ENCODE measurements at places on chromosomes 7 and 10.

- no peak for DNase-seq
These were observed 26.4 kb downstream of the RAB11FIP2 start for GRCh38 chr10:118020365-118020764.

- no peak for DNase-seq
These were observed 14.2 kb upstream of the LIPN start for GRCh38 chr10:88745633-88746032.

GRCh38 chr10:76882796-76883195 lies 754.8 kb downstream of the KCNMA1 start:
- DNase-seq: no peak

GRCh38 chr10:75825661-75826060 lies 394.2 kb downstream of the LRMDA start:
- no peak for DNase-seq

GRCh38 chr7:1054861-1055450 lies 10.6 kb downstream of the GPR146 start:
- no peak for DNase-seq

DNA sequence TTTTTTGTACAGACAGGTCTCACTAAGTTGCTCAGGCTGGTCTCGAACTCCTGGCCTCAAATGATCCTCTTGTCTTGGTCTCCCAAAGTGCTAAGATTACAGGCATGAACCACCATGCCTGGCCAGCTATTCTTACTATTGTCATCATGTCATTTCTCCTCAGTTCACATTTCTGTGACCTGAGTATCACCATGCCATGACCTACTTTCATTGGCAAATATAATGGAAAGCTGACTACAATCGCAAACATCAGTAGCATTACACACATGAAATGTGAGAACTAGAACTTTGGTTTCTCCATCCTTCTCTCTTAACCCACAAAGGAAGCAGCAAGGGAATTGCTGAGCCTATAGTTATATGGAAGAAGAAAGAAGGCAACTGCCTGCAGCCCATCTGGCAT lies 26.0 kb upstream of the WIPF3 start:
- no peak for DNase-seq

GRCh38 chr10:103463499-103463898 lies 4.8 kb upstream of the CALHM1 start:
- DNase-seq: no peak

- DNase-seq: no peak
These were observed 72.9 kb upstream of the NEBL start for GRCh38 chr10:20970044-20970443.

DNA sequence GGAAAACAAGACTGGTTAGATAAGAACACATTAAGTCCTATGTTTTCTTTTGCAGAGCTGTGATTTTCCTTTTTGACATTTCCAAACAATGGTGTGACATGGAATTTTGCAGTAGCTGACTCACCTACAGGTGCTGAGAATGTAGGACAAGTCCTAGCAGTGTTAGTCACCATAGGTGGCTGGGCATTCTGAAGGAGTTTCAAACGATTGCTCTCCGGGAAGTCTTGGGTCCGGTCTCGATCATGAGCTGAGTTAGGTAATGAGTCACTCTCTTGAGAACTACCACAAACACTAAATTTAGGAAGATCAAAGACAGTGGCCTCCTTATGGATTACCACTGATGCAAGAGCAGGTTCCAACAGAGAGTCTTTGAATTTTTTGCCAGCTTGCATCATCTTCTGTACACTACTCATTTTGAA lies 3.6 kb downstream of the FIGNL1 start:
- no peak for DNase-seq

GRCh38 chr7:159128767-159129166 lies 15.9 kb downstream of the VIPR2 start:
- no peak for DNase-seq

DNA sequence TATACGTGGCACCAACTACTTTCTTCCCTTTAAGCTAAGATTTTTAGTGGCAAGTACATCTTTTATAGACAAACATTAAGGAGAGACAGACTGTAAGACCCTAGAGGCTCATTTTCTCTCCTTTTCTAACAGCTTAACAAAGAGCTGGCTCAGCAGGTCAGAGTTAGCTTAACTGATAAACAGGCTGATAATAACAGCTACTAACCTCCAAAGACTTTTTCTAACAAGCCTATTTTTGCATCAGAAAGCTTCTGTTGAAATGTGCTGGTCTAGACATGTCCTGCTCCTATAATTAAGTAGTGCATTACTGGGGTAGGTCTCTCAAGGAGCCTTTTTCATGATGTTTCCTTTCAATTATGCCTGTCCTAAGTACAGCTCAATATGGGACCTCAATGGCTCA lies 238.2 kb upstream of the FAM3C start:
- DNase-seq: no peak

DNA sequence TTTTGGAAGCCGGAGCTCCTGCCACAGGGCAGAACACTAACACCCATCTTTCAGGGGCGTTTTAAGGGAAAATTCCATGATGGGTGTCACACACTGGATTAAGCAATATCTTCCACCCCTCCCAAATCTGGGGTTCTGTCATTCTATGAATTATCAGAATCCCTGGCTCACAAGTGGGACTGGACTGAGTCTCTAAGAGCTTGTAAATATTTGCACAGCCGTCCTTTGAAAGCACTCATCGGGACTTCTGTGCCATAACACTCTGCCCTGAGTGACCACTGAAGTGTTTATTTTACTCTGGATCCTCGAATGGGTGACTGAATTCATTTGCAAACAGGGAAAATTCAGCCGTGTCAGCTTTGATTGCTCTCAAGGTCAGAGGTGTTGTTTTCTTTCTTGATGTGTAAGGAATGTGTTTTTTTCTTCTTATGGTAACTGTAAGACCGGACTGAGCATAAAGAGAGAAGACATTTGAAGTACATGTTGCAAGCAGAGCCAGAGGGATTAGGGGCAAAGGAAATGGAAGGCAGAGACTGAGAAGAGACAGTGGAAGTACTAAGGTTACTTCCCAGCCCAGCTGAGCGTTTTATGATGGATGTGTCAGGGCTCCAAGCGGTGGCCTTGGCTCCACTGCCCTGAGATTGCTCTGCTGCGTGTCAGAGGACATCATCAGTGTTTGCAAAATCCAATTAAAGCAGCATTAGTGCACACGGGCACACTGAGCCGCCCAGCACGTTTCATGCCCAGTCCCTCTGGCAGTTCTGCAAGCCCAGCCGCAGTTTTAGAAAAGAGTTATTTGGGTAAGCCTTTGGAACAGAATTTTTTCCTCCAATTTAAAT lies 17.7 kb upstream of the GTPBP4 start:
- DNase-seq: no peak

GRCh38 chr10:17009212-17009700 lies 120.4 kb downstream of the CUBN start:
- DNase-seq: no peak

DNA sequence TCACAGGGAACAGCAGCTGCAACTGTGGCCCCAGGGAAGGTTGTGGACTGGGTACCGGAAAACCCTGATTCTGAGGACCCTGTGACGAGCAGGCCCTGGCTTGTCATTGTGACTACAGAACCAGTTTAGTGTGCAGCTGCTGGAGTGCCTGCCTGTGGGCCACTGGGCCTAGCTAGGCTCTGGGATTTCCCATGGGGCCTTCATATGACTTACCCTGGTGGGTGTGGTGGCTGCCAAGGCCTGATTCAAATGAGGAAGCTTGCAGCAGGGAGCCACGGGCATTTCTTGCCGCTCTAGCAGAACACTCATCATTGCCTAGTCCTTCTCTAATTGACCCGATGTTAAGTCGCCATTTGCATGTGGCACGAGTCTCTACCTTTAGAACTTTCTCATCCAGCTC lies 14.7 kb upstream of the CAMK2G start:
- DNase-seq: no peak

DNA sequence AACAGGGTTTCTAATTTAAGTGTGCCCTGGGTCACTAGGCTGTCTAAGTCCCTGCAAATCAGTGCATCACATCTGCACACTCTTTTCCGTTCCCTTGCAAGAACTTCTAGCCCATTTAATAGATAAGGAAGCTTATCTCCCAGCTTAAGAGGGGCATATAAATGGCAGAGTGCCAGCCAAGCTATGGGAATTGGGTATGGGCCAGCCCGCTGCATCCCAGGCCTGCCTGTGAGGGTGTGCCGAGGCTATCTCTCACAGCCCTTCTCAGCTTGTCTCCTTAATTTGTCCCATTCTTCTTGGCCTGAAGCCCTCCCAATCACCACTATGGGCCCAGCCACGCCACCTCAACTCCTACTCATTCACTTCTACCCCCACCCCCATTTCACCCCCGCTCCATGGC lies 14.7 kb downstream of the AQP1 start:
- no peak for DNase-seq

DNA sequence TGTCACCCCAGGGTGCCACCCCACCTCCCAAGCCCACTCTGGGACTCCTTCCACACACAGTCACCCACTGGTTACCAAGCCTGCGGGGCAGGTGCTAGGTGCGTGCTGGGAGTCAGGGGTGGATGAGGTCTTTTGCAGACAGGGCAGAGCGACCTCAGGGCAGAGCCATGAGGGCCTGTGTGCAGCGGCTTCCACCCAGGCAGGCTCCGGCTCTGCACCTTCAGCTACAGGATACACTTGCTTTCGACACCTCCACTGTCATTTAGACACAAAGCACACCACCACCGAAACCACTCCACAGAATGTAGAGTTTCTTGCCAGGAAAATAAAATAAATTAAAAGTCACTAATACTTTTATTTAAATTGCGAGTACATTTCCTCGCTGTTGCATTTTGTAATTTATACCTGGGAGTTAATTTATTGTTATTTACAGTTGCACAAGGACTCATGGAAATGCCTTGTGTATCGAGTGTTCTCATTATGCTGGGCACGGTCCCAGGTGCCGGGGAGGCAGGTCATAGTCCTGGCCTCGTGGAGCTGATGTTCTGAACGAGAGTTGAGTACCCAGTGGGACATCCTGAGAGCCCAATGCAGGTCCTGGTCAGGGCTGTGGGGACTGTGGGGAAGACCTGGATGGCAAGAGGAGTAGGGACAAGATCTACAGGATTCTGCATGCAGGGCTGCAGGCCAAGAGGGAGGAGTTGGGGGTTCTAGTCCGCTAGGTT lies 127.8 kb downstream of the CUX1 start:
- DNase-seq: no peak

DNA sequence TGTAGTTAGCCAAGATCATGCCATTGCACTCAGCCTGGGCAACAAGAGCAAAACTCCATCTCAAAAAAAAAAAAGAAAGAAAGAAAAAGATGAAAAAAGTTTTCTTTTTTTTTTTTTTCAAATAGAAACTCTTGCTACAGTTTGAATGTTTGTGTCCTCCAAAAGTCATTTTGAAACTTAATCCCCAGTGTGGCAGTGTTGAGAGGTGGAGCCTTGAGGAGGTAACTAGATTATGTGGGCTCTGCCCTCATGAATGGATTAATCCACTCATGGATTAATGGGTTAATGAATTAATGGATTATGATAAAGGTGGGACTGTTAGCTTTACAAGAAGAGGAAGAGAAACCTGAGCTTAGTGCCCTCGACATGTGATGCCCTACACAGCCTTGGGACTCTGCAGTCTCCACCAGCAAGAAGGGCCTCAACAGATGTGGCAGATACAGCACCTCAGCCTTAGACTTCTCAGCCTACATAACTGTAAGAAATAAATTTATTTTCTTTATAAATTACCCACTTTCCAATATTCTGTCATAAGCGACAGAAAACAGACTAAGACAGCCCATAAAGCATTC lies 25.1 kb downstream of the CPEB3 start:
- no peak for DNase-seq

DNA sequence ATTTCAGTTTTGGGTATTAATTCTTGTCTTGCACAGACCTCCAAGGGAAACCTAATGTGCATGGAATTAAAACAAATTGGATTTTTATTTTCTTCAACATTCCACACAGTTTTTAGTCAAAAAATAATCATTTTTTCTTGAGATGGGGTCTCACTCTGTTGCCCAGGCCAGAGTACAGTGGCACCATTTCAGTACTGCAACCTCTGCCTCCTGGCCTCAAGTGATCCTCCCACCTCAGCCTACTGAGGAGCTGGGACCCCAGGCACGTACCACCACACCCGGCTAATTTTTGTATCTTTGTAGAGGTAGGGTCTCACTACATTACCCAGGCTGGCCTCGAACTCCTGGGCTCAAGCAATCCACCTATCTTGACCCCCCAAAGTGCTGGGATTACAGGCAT lies 4.9 kb downstream of the BAIAP2L1 start:
- DNase-seq: no peak

DNA sequence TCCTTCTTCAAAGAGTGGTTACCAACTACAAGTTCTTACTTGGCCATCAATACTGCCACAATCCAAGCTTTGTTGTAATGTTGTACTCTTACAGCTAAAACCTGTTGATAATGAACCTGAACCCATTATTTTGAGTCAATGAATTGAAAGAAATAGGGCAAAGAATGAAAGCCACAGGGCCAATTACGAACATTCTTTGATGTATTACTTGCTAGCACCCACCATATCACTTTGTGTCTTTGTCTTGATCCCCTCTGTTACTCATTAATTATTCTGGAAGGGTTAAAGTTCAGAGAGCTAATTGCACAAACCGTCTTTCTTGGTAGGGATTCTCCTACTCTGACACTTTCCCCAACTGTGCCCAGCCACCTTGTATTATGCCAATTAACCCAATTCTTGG lies 53.2 kb upstream of the TFEC start:
- DNase-seq: no peak

GRCh38 chr7:131607291-131608115 lies 51.1 kb upstream of the PODXL start:
- DNase-seq: no peak

DNA sequence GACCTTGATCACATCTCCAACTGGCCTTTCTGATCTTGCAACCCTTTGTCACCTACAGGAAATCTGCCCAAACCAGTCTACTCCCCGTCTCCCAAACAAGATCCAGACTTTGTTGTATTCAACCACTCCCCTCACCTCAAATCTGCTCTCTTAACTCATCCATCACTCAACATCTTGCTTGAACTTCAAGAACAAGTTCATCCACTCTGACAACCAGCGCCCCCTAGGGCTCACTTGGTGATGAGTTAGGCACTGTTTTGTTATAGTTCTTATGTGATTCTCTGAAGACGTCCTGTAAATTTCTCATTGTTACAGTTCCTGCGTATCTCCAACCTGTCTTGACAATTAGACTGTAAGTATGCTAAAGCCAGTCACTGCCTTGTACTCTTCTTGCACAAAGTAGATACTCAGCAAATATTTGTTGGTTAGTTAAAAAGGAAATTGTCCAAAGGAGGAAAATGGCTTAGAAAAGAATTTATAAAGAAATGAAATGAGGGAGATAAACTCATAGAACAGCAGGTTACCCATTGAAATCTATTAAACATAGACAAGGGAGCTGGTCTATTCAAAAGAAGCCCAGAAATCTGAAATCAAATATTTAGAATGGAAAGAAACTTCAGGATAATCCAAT lies 5.3 kb downstream of the FRMD4A start:
- no peak for DNase-seq

DNA sequence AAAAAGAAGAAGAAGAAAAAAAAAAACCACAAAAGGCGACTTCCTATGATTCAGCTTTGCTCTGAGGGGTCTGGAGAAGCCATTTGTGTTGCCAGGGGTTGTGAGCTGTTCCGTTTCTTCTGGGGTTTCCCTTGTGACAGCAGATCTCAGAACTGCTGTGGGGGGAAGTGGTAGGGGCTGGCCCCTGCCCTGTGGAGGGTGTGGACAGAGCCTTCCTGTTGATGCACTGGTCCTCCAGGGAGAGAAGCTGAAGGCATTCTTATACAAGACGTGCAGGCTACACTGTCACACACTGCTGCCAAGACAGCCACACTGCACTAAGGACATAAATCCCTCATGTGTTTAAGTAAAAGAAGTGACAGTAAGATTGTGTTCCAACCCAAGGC lies 17.3 kb upstream of the CSGALNACT2 start:
- DNase-seq: no peak

- no peak for DNase-seq
These were observed 77.7 kb upstream of the CAPZA2 start for GRCh38 chr7:116784647-116785046.
